ENCODE measurements at places on chromosomes 3 and 15.

- DNase-seq, result peak; percentile 37
Observed at GRCh38 chr3:141487521-141488252, 860 bp downstream of the RASA2 start.

- DNase-seq, result no peak
Observed at GRCh38 chr15:40952301-40952900, 870 bp upstream of the CHAC1 start.

GRCh38 chr3:192128922-192129321, 598.4 kb downstream of the FGF12 start:
- DNase-seq, result no peak

GRCh38 chr3:54358316-54358715, 236.0 kb downstream of the CACNA2D3 start:
- no peak for DNase-seq

GRCh38 chr15:89777073-89777751, 1.1 kb downstream of the MESP2 start:
- DNase-seq, result no peak

GRCh38 chr15:88454867-88455810, 12.0 kb downstream of the MRPL46 start:
- DNase-seq, result peak; percentile 19

DNA sequence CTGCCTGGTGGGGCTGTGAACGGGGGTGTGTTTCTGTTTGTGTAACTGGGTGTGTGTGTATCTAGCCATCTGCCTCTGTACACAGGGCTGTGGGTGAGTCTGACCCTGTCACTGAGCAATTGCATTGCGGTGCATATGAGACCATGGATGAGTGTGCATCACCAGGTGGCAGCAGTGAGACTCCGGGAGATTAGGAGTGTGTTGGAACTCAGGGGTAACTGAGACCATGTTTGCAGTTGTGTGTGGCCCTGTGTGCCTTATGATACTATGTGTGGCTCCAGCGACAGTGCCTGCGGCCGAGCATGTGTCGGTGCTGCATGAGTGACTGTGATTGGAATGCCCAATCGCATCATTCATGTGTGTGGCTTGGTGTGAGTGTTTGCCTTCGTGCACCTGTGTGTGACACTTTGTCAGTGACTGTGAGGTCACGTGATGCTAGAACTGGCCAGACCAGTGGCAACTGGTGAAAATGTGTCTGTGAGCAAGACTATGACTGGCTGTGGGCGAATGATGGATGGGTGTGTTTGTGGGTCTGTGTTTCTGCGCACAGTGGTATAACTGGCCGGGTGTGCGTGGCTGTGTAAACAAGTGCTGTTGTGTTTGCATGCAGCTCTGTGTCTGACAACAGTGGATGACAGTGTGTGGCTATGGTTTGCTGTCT, 14.0 kb downstream of the VILL start:
- peak; percentile 61 for DNase-seq

DNA sequence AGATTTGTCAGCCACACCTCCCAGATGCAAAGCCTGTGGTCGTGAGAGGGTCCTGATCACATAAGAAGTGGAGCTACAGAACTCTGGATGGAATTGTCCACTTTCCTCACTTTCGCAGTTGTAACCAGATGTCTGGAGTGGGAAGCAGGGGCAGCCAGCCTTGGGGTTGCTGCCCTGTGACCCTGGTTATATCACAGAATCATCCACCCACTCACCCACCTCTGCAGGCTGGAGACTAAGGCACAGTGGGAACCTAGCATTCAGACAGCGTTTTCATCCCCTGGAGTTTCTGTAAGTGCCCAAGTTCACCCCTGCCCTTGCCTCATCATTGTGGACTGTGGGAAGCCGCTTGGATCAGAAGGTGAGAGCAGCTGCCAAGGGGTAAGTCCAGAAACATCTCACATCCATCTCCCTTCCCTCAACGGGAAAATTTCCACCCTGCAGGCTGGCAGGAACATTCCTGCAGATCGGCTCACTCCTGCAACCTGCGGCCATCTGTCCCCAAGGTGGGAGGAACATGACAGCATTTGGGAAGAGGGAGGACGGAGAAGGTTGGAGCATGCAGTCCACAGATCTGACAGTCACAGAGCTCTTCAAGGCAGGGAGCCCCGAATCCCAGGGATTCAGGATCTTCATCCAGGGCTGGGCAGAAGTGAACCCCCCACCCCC, 2.9 kb upstream of the IQSEC1 start:
- no peak for DNase-seq

DNA sequence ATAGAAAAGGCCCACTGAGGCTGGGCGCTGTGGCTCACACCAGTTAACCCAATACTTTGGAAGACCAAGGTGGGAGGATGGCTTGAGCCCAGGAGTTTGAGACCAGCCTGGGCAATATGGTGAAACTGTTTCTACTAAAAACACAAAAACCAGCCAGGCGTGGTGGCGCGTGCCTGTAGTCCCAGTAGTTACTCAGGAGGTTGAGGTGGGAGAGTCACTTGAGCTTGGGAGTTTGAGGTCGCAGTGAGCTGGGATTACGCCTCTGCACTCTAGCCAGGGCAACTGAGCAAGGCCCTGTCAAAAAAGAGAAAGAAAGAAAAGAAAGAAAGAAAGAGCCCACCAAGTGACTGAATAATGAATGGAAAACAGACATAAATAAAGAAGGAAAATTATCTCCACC, 32.0 kb downstream of the TAMM41 start:
- DNase-seq, result no peak

- DNase-seq, result no peak
Observed at GRCh38 chr3:175307642-175308041, 448.5 kb downstream of the NAALADL2 start.

DNA sequence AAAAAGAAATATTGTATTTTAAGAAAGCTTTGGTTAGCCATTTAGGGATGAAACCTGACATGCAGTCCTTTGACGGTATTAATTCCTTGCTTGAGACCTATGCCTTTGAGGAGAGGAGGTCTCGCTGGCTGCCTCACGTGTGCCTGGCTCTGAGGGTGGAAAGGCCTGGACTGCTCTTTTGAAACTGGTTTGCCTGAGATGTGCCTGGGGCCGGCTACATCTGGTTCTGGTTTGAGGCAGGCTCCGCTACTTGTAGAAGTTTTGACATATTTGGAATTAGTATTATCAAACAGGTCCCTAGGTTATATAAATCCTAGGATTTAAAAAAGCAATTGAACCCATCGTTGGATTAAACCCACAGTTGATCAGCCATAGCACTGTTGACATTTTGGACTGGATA, 6.5 kb downstream of the NISCH start:
- no peak for DNase-seq

GRCh38 chr3:100518983-100519382, 26.6 kb downstream of the TMEM45A start:
- DNase-seq, result no peak

DNA sequence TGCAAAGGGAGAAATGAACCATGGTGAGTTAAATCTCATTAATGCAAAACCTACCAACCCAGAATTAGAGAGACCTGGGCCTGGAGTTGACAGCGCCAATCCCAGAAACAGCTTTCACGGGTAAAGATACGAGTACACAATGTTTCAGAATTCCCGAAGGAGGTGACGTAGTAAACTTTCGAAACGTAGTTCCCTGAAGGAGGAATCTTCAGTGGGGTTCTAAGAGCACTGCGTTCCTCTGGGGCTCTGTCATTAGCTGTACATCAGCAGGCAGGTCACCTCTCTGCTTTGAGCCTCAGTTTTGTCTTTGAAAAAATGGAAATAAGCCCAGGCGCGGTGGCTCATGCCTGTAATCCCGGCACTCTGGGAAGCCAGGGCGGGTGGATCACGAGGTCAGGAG, 152.3 kb downstream of the XXYLT1 start:
- DNase-seq, result no peak

GRCh38 chr3:193982258-193982659, 153.7 kb upstream of the HES1 start:
- no peak for DNase-seq

DNA sequence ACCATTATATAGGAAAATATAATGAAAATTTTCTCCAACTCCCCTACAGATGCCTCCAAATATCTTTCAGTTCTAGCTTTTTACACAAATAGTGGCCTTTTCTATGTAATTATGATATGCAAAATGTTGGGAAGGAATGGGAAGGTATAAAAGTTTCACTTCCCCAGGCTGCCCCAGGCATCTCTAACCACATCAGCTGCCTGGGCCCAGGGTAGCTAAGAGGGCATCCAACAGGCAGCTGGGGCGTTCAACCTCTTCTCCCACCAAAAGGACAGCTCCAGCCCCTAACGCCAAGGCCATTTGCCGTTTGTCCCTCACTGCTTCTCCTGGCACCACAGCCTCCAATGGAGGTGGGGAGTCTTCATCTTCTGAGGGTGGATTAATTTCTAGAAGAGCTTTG, 188.1 kb upstream of the TSC22D2 start:
- no peak for DNase-seq

DNA sequence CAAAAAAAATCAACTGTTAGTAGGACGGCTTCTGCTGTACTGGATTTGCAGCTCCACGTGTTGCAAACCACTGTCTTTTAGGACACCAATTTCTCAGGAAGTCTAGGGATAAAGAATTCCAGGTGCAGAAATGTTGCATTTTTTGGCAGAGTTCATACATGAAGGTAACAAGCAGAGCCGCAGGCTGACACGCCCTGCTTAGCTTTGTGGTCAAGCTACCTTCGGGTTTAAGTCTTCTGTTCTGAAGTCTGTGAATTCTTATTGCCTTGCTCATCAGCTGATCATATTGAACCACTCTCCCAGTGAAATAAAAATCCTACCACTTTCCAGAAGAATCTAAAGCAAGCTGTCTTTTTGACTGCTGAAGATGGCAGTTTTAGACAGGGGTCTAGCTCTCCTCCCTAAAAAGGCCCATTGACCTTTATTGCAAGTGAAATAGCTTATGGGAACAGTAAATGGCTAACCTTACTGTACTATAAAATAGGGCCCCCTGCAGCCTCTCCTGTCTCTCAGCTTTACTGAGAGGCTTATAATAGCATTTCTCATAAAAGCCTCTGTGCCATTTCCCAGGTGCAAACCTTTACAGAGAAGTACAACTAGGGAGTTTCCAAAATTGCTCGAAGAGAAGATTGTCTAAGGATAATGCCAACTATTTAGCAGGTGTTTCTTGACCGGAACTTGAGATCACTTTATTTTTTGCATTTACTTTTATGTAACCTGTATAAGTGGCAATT, 262.2 kb upstream of the IL12A start:
- DNase-seq, result no peak

DNA sequence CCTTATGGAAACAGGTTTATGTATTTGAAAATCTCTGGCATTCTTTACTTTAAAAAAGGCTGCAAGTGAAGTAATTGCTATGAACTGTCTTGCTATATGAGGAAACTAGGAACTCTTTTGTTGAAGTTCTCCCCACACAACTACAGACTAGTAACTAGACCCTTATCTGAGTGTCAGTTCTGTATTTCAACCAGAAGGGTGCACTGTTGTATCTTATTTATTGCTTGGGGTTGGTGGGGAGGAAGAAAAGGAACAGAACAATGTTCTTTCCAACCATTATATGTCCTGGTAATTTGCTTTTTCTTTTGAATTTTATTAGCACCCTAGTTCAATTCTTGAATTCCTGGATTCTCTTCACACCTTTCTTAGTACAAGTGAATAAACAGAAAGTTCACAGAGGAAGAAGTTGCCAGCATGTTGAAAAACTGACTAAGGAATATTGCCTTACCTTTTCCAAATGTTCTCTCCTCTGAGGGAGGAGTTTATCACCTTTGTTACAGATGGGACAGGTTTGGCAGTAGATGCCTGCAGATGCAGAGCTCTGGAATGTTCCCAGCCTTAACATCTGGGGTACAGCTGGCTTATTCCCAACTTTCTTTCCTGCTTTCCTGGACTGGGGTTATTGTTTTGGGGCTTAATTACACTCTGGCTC, 162.4 kb upstream of the CFAP20DC start:
- DNase-seq, result peak; percentile 25

DNA sequence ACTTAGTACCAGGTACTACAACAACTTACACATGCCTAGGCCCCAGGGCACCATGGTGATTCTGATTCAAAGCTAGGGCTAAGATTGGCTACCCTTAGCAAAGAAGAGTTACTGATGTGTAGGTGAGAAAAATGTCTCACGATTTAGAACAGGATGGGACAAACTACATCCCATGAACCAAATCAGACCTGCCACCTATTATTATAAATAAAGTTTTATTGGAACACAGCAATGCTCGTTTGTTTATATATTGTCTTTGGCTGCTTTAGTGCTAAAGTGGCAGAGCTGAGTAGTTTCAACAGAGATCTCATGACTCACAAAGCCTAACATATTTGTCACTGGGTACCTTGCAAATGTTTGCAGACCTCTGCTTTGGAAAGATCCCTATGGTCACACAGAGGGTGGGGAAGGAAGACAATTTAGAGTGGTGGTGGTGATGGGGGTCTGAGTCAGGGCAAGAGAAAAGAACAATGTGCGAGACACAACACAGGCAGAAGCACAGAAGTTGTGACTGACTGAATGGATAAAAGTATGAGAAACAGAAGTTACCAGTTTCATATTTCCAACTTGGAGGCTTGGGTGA, 770.6 kb upstream of the CFAP20DC start:
- DNase-seq, result no peak
